ENCODE measurements at places on chromosomes 4 and X. TPM values are rescaled to one million over a fixed set of nuclear protein-coding genes. Genes with fewer than 3 reads are reported as not detected.

Gene NPY2R
- not detected for total RNA-seq

DNA sequence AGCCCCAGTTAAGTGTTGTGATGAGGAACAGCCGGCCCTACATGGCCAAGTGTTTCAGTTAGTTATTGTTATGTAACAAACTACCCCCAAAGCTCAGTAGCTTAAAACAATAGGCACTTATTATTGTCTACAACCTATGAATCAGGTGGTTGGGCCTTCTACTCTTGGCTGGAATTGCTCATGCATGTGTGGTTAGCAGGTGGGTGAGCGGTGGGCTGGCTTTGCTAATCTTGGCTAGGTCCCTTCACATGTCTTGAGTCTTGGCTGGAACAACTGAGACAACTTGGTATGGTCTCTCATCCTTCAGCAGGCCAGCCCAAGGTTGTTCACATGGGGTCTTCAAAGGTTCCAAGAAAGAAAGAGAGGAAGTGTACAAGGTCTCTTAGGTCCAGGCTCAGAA is 54.5 kb upstream of the CHRNA9 start:
- no peak for DNase-seq

GRCh38 chr4:15541941-15542340 is 72.3 kb downstream of the CC2D2A start:
- no peak for DNase-seq

GRCh38 chrX:103149652-103150051 is 56.7 kb upstream of the NXF3 start:
- no peak for DNase-seq
